Omental fat pad (tissue), 4 donors: ENCODE measurements at places on chromosomes 6 and 20.

DNA sequence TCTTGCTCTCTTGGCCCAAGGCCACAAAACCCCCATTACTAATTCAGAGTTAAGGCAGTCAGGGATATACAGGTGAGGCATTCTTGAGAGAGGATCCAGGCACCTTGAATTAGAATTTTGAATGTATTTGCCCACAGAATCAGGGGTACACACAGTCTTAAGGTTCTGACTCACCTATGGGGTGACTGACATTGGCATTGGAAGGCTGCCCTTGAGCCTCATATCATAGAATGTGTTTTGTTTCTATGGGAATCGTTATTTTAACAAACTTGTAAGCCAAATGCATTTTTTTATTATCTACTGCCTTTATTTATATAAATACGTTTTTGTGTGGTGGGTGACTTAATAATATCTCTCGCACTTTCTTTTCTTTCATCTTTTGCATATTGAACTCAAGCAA lies 218.6 kb upstream of the CITED2 start:
- no peak for DNase-seq

- DNase-seq, result no peak
These were observed 610.4 kb upstream of the IMPG1 start for GRCh38 chr6:76682842-76683241.

DNA sequence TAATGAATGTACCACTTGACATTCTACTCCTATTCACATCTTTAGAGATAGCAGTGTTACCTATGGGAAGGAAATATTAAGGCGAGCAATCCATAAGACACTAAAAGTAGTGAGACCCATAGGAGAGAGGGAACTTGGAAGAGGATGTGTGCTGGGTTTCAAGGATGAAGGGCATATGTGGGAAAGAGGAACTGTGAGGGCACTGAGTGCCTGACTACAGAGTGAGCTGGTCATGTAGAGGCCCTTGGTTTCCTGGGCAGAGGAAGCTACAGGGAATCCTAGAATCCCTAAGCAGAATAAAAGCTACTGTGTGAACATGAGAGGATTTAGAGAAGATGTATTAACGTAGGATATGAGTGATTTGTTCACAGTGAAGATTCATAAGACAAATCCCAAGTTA lies 262.8 kb downstream of the FARS2 start:
- no peak for DNase-seq

GRCh38 chr6:4941782-4942672 lies 61.8 kb downstream of the RPP40 start:
- peak; percentile 38 for DNase-seq

GRCh38 chr6:30887901-30888815 lies 3.8 kb downstream of the DDR1 start:
- DNase-seq, result no peak

DNA sequence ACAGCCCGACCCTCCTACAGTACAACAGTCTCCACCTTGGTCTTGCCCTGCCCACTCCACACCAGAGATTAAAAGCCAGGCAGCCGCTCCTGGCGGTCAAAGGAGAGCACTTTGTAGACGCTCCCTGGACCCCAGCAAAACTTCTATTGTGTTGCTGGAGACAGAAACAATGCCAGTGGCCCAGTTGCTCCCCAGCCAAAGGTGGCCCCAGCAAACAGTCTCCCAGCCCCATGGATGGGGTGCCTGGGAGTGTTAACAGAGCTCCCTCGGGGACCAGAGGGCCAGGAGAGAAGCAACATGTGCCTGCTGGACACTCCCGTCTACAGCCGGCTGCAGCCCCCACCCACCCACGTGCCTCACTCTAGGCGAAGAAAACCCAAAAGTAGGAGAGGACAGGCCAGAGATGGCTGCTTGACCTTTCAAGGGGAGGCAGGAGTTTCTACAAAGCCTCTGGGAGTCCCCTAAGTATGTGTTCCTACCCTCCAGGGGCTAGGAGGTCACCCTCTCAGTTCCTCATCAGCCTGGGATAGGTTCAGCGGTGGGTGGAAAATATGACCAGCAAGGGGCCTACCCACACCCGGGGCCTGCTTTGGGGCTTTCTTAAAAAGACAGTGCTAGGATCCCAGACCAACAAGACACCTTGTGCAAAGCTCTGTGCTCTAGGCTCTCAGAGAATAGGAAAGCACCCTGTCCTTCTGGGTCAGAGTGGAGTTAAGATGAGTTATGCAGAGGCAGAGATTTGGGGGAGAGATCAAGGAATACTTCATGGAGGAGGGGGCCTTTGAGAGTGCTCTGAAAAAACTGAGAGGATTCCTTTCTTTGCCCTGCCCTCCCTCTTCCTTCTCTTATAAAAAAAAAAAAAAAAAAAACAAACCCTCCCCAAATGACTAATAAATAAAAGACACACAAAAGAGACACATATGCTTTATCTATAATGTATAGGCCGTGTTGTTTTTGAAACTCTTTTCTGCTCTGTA lies 19.0 kb upstream of the PREX1 start:
- DNase-seq, result no peak

- no peak for DNase-seq
These were observed 54.0 kb upstream of the SNX9 start for GRCh38 chr6:157768863-157769551.

DNA sequence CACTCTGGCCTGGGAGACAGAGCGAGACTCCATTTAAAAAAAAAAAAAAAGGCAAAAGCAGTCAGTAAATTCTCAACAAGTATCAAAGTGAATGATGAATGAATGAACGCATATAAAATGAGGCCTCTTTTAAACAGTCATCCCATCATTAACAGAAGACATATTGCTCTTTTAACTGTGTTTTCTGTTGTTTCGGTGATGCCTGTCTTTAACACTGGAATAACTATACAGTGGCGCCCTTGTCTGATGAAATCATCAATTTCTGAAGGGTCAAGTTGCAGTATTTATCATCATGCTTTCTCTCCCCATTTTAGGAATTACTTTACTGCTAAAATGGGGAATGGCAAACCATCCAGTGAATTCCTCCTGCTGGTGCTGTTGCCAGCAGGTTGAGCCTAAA lies 45.7 kb upstream of the SNX9 start:
- DNase-seq, result no peak

- DNase-seq, result no peak
These were observed 590.5 kb upstream of the SLC35B3 start for GRCh38 chr6:9025796-9026394.

DNA sequence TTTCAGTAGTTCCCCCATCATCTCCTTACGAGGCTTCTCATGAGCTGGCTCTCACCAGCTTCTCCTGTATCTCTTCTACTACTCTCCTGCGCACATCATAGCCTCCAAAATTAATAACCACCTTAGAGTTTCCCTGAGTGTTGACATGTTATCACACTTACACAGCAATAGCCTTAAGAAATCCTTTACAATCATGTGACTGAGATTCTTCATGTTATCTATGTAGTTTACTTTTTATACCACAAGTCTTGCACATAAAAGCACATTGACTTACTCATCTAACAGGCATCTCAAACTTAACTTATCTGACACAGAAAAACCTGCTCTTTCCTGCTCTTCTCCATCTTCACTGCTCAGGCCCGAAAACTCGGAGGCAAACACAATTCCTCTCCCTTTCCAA lies 103.7 kb upstream of the TAB2 start:
- DNase-seq, result no peak

DNA sequence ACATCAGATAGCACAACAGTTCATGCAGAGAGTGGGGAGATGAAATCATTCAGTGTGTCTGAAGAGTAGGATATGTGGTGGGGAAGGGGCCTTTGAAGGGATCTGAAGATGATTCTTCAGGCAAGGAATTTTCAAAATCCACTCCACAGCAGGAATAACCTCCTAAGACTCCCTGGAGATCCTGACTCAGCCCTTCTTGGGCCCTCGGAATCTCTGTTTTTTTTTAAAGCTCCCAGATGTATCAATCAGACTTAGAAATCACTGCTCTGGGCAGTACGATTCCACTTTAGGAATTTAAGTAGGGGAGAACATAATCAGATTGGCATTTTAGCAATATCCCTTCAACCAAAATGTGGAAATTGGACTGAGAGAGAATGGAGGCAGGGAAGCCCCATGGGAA lies 55.5 kb downstream of the RIOK1 start:
- no peak for DNase-seq

GRCh38 chr6:41442800-41443501 lies 103.2 kb upstream of the FOXP4 start:
- DNase-seq, result no peak

GRCh38 chr6:86820750-86821149 lies 116.6 kb upstream of the HTR1E start:
- no peak for DNase-seq

- DNase-seq, result no peak
These were observed 66.0 kb downstream of the GPR6 start for GRCh38 chr6:110044096-110044495.

DNA sequence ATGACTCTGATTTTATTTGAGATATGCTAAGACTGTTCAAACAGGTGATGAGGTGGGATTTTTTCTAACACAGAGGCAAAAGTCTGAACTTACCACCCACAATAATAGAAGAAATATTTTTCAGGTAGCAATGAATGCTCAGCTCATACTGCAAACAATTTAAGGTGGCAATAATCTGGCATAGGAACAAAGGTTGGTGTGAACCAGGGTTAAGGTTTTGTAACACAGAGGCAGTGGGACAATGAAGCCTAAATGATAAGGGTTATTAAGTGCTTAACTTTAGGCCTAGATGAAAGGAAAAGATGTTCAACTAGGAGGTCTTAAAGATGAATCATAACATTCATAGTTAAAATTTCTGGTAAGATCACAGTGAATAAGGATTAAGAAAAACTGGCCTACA lies 4.9 kb downstream of the ASCC3 start:
- no peak for DNase-seq

- DNase-seq, result no peak
These were observed 80.8 kb upstream of the PHACTR1 start for GRCh38 chr6:12635813-12636212.

GRCh38 chr6:166554316-166554715 lies 32.2 kb downstream of the RAMACL start:
- no peak for DNase-seq

GRCh38 chr6:18447552-18447951 lies 60.4 kb downstream of the RNF144B start:
- no peak for DNase-seq

GRCh38 chr20:44039147-44039546 lies 124.5 kb downstream of the TOX2 start:
- DNase-seq, result no peak

- no peak for DNase-seq
These were observed 12.3 kb upstream of the BLCAP start for GRCh38 chr20:37540001-37540400.

DNA sequence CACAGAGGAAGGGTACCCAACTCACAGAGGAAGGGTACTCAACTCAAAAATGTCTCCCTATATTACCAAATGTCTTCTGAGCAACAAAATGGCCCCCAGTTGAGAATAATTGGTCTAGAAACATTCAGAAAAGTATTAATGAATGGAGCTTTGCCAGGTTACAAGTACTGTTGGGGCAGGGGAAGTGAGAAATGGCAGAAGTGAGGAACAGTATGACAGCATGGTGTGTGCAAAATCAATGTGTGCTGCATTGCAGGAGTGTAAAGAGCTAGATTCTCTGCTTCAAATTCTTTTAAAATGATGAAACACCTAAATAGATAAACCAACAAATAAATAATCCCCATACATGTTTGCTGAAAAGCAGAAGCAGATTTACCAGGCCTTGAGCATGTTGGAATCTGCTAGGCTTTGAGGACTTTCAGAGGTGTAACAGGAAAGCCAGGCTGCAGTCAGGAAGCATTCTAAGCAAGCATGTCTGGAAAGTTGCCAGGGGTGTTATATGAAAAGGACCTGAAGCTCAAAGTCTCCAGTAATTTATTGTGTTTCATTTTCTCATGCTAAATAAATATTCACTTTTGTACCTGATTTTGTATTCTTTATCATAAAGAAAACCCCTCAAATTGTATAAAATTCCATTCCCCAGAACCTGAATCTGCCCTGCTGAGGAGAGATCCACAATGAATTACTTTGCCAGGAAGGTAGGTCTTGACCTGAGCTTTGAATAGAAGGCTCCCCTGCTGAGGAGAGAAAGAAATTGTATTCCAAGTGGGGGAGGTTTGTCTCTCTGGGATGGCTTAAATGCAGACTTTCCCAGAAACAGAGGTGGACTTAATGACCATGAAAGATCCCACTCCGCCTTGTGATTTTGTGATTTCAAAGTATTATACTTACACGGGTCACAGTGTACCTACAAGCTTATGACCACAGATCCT lies 265.0 kb upstream of the MARCKS start:
- DNase-seq, result no peak

DNA sequence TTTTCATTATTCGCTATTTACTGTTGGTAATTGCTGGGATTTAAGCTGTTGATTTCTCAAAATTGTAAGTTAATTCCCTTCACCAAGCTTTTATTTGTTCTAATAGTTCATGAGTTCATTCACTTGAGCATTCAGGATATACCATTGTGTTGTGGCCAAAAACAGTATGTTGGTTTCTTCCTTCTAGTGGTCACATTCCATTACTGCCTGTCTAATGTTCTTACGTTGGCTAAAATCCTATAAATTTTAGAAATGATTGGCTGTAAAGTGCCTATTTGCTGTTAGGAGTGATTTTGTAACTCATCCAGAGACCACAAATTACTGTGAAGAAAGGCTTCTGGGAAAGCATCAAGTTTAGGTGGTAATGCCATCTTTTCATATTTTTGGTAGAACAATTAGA lies 76.3 kb downstream of the FARS2 start:
- DNase-seq, result no peak

- no peak for DNase-seq
These were observed 1190.5 kb upstream of the EYS start for GRCh38 chr6:66897576-66897975.

GRCh38 chr6:22062807-22063408 lies 233.9 kb downstream of the PRL start:
- DNase-seq, result no peak

- DNase-seq, result no peak
These were observed 209.8 kb upstream of the MARCKS start for GRCh38 chr6:113647143-113647889.

DNA sequence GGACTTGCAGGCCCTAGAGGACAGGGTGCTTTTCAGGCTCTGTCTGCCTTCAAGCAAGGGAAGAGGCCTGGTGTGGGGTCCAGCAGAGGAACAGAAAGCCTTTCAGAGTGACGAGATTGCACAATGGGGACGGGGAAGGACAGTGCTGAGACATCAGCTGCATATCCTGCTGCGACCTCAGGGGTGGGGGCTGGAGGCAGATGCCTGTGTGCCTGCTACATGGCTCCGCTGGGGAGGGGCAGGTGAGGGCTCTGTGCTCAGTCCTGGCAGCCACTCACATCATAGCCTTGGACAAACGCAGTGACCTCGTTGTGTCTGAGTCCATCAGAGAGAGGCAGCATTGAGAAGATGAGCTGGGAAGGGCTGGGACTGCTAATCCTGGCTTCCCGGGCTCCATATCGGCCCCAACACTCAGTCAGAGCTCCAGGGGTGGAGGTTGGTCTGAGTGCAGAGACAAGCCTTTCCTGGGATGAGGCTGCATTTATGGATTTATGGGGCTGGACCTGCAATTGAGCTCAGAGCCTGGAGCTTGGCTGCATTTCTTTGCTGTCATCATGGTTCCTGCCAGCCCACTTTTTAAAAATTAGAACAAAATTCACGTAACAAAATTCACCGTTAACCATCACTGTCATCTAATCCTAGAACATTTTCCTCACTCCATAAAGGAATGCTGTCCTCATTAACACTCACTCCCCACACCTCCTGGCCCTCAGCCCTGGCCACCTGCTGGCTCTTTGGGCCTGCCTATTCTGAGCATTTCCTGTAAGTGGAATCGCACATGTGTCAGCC lies 196.9 kb upstream of the SLC24A3 start:
- DNase-seq, result no peak

GRCh38 chr6:125821825-125822281 lies 31.1 kb downstream of the NCOA7 start:
- DNase-seq, result no peak

GRCh38 chr20:51447097-51447764 lies 95.3 kb downstream of the NFATC2 start:
- DNase-seq, result peak; percentile 74
